EH (cell line): ENCODE measurements at places on chromosomes 13 and 19.
A peak's percentile ranks its signal among the peaks of the same experiment; 100 is the strongest.

DNA sequence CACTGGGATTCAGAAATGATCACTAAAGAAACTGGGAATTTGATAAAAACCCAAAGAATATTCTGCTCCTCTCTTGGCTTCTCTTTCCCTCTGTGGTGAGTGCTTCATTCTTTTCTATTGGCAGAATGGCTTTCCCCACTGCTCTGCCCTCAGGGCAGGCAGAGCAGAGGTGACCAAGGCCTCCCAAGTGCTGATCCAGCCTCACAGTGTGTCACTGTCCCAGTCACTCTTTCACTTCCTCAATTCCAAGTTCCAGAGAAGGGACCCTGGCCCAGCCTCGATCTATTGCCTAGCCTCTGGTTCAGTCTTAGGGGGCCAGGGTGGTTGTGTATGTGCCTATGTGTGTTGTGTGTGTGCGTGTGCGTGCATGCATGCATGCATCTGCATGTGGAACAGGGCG lies 180.6 kb upstream of the TMTC4 start:
- DNase-seq: no peak

DNA sequence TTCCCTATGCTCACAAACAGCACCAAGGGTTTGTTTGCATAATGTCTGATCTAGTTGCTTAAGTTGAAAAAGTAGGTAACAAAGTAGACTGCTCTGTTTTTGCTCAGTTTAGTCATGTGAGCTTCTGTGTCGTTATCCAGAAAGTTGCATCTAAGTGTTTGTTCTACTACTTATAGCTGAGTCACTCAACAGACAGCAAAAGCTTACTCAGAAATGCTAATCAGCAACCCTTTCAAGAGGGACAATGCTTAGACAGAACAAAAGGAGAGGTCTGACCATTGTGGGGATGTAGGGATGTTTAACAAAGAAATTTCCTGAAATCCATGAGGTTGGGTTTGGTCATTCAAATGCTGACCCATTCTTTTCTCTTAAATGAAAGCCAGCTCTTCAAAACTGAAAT lies 106.4 kb downstream of the ATP8A2 start:
- no peak for DNase-seq

- peak; percentile 76 for DNase-seq
These were observed 19.9 kb downstream of the TMED1 start for GRCh38 chr19:10815969-10816644.

DNA sequence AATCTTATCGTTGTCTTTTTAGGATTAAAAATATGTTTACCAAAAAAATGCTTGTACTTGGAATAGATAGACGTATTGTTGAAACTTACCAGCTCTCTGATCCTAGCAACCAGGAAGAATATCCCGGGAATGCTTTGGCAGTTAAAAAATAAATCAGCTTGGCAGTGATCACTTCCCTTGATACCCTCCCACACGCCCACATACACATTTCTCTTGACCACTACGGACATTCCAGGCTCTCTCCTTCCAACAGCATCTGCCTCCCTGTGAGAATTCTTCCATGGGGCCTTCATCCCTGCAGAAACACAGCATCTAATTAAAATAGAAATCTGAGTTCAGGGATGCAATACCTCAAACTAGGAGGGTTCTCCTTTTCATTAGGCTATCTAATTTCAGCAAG lies 57.9 kb downstream of the THSD1 start:
- peak; percentile 91 for DNase-seq

- no peak for DNase-seq
These were observed 41.9 kb downstream of the N4BP2L2 start for GRCh38 chr13:32496599-32497160.

GRCh38 chr13:45412274-45413049 lies 5.7 kb downstream of the SLC25A30 start:
- peak; percentile 29 for DNase-seq

- no peak for DNase-seq
These were observed 76.3 kb downstream of the ZNF429 start for GRCh38 chr19:21581646-21582240.

- no peak for DNase-seq
These were observed 69.1 kb downstream of the HSPH1 start for GRCh38 chr13:31092646-31093045.

GRCh38 chr13:88303605-88304004 lies 632.4 kb downstream of the SLITRK5 start:
- no peak for DNase-seq

DNA sequence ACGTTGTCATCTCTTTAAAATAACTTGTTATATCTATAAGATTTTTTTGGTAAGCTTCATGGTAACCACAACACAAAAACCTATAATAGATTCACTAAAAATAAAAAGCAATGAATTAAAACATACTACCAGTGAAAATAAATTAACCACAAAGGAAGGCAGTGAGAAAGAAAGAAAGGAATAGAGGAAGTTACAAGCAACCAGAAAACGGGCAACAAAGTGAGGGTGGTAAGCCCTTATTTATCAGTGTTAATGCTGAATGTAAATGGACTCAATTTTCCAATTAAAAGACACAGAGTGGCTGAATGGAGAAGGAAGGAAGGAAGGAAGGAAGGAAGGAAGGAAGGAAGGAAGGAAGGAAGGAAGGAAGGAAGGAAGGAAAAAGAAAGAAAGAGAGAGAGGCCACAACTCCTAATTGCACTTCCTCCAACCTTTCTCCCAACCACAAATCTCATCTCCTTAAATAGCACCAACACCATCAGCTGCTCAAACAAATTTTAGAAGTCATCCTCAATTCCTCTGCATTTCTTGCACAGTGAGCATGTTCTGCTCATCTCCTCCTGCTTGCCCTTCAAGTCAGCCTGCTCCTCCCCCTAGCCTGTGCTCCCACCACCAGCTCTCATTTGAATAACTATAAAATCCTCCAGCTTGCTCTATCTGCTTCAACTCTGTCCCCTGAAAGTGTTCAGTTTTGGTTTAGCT lies 48.6 kb downstream of the CCNA1 start:
- DNase-seq: no peak

DNA sequence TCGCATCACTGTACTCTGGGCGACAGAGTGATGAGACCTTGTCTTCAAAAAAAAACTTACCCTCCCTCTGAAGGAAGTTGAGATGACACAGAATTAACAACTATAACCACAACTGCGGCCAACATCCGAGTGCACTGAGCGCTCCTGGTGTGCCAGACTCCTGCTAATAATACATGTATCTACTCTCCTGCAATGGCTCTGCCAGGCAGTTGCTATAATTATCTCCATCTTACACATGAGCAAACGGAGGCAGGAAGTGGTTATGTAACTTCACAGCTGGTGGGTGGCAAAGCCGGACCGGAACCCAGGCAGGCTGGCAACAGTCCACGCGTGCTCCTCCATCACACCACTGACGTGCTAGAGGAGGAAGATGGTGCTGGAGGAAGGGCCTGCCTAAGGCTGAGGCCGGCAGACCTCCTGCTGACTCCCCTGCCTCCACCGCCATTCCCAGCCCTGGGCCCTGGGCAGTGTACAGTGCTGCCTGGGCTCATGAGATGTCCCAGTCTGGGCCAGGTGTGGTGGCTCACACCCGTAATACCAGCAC lies 12.6 kb downstream of the XRCC1 start:
- peak; percentile 94 for DNase-seq

DNA sequence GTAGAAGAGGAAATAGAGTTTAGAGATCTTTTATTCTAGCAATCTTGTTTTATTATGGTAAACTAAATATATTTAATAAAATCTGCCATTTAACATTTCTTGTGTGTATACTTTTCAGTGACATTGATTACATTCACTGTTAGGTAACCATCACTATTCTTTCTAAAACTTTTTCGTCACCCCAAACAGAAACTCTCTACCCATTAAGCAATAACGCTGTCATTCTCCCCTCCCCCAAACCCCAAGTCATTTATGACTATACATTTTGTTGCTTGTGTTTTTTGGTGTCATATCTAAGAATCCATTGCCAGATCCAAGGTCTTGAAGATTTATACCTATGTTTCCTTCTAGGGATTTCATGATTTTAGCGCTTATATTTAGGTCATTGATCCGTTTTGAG lies 10.6 kb downstream of the URI1 start:
- no peak for DNase-seq

GRCh38 chr13:30729801-30730200 lies 5.5 kb upstream of the ALOX5AP start:
- no peak for DNase-seq

GRCh38 chr19:21740559-21740958 lies 26.8 kb downstream of the ZNF100 start:
- no peak for DNase-seq
